SJCRH30 (cell line): ENCODE measurements at places on chromosomes 7 and 10. TPM values are rescaled to one million over a fixed set of nuclear protein-coding genes. Genes with fewer than 3 reads are reported as not detected.

GRCh38 chr10:125209591-125210355 lies 49.4 kb upstream of the CTBP2 start:
- DNase-seq: no peak

Gene KIAA1549
- 11.8 and 12.5 TPM in 2 replicates for total RNA-seq

- DNase-seq: no peak
Measured at GRCh38 chr10:8102708-8103401, 48.4 kb downstream of the GATA3 start.

GRCh38 chr10:129513312-129513711 lies 46.3 kb downstream of the MGMT start:
- DNase-seq: no peak

GRCh38 chr10:112631501-112632400 lies 184.7 kb downstream of the VTI1A start:
- DNase-seq: no peak

GRCh38 chr7:19648791-19649190 lies 60.0 kb downstream of the POLR1F start:
- DNase-seq: no peak

GRCh38 chr7:95540366-95540765 lies 54.6 kb downstream of the ASB4 start:
- no peak for DNase-seq

- no peak for DNase-seq
Measured at GRCh38 chr10:132336064-132336746, 4.2 kb downstream of the LRRC27 start.

Gene ZNF804B
- 0.04 and 0.05 TPM in 2 replicates for total RNA-seq

DNA sequence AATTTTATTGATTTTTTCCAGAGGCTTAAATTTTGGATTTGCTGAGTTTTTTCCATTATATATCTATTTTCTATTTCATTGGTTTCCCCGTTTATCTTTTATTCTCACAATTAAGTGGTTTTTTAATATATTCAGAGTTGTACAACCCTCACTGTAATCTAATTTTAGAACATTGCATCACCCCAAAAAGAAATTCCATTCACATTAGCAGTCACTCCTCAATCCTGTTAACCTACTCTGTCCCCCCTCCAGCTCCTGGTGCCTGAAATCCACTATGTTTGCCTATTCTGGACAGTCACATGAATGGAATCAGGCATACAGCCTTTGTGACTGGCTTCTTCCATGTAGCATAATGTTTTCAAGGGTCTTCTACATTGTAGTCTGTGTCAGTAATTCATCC lies 55.8 kb upstream of the ITGA8 start:
- DNase-seq: no peak

Gene SVIL
- 42.5 and 65.0 TPM in 2 replicates for total RNA-seq

DNA sequence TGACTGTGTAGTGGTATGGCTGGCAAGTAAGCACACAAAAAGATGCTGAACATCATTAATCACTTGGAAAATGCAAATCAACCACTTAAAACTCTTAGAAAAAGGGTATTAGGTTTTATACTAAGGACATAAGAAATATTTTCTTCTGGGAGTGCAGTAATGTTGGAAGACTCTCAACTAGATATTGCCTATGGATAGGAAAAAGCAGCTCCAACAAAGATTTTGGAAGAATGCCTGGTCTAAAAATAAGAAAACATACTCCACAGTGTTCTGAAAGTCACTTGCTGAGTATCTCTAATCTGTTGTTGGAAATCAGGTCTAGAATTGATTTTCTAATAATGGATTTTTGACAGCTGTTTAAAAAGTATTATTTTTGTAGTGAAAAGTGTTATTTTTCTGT lies 50.8 kb upstream of the PHYHIPL start:
- no peak for DNase-seq

Gene SLC18A3
- not detected in 2 replicates for total RNA-seq

Gene ARHGAP22
- total RNA-seq: not detected in 2 replicates

- DNase-seq: no peak
Measured at GRCh38 chr10:101961591-101962498, 94.1 kb downstream of the ARMH3 start.

DNA sequence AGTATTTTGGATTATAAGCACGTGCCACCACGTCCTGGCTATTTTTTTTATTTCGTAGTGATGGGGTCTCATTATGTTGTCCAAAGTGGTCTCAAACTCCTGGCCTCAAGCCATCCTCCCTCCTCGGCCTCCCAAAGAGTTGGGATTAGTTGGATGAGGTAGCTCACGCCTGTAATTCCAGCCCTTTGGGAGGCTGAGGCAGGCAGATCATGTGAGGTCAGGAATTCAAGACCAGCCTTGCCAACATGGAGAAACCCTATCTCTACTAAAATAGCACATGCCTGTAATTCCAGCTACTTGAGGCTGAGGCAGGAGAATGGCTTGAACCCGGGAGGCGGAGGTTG lies 21.8 kb upstream of the YWHAG start:
- no peak for DNase-seq

GRCh38 chr7:158601090-158601489 lies 13.5 kb upstream of the PTPRN2 start:
- DNase-seq: no peak

DNA sequence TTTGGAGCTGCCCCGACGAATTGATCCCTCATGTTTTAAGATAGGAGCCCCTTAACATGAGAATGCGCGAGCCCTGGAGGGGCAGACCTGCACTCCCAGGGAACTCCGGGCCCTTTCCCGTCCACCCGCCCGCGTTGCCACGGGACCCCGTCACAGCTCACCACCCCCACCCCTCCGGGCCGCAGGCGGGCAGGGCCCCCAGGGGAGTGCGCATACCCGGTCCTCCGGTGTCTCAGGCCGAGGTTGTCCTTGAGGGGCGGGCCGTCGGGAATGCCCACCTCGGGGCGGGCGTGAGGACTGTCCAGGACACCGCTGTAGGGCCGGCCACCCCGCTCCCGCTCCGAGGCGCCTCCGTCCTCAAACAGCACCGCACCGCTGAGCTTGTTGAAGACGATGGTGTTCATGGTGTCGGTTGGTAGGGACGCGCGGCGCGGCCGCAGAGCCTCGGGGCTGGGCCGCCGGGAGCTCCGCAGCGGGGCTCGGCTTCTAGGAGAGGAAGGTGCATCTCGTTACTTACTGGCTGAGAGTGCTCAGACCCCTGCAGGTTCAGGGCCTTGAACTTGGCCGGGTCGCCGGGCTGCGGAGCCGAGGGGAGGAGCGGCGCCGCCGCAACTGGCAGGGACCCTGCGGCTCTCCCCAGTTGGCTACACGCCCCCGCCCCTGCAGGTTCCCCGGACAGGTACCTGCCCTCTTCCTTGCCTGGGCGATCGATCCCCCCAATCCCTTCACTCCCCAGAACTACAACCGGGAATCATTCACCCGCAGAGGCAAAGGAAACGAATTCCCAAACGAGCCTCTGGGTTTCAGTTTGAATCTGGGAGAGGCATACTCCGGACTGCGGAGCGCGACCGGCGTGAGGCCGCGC lies 2.4 kb downstream of the MKX start:
- DNase-seq: peak; percentile 38

GRCh38 chr10:43256531-43257346 lies 10.1 kb downstream of the RASGEF1A start:
- DNase-seq: no peak

GRCh38 chr10:126012485-126012884 lies 116.1 kb downstream of the FANK1 start:
- peak; percentile 79 for DNase-seq

DNA sequence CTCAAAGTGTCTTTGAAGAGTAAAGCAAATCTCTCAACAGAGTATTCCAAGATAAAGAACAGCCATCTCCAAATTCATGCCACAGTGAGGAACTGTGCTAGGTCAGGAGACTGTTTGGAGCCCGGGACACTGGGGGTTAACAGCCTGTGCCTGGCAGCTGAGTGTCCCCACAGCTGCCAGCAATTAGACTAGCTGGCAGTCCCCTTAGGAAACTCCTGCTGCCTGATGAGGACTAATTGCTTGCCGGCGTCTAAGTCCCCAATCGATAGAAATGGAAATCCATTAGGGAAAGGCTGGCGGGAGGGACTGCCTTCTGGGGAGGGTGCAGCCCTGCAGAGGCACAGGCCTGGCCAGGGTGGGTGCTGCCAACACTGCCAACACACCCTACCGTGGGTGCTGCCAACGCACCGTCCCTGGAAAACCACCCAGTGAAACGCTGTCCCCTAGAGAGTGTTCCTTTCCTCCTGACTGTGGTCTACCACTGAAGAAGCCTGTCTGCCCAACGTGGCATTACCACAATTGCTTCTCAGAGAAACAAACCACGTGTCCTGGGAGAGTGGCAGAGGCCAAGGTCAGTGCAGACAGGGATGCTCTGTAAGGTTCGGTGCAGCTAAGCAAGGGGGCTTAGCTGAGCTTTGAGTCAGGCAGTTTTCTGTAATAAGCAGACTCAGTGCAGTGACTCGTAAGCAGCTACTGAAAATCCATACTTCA lies 60.8 kb downstream of the XRCC2 start:
- peak; percentile 43 for DNase-seq

Gene CTNNA3
- 2.7 and 2.9 TPM in 2 replicates for total RNA-seq

Gene MUC12
- 1.2 and 2.1 TPM in 2 replicates for total RNA-seq

Gene C10orf67
- 0.15 and 0.16 TPM in 2 replicates for total RNA-seq

DNA sequence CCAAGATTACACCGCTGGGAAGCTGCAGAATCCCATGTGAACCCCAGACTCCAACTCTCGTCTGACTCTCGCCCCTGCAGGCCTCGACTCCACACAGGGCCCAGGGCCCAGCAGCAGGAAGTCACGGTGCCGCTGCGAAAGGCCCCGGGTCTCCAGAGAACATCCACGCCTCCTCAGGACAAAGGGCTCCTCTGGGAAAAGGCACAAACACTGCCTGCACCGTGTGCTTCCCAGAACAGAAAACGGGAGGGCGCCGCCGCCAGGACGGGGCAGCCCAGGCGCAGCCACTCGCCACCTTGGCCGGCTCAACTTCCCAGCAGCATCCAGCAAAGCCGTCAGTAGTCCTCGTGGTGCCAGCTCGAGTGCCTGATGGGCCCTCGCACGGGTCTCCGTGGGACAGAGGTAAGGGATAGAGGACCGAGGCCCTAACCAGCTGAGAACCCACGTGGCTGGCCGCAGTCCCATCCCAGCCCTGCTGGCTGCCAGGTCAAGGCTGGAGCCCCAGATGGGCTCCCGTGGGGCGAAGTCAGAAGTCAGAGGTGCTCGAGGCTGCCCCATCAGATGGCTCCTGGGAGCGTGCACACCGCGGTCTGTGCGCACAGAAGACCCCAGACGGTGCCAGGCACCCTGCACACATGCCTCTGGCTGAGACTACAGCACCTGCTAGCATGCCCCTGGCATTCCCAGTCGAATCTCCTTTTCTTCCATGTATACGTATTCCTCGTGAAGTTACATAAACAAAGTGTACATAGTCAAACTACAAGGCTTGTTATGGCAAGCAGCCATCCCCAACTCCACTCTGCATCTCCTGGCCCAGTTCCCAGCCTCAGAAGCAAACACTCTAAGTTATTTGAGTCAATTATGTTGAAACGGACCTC lies 60.2 kb downstream of the MAD1L1 start:
- no peak for DNase-seq

DNA sequence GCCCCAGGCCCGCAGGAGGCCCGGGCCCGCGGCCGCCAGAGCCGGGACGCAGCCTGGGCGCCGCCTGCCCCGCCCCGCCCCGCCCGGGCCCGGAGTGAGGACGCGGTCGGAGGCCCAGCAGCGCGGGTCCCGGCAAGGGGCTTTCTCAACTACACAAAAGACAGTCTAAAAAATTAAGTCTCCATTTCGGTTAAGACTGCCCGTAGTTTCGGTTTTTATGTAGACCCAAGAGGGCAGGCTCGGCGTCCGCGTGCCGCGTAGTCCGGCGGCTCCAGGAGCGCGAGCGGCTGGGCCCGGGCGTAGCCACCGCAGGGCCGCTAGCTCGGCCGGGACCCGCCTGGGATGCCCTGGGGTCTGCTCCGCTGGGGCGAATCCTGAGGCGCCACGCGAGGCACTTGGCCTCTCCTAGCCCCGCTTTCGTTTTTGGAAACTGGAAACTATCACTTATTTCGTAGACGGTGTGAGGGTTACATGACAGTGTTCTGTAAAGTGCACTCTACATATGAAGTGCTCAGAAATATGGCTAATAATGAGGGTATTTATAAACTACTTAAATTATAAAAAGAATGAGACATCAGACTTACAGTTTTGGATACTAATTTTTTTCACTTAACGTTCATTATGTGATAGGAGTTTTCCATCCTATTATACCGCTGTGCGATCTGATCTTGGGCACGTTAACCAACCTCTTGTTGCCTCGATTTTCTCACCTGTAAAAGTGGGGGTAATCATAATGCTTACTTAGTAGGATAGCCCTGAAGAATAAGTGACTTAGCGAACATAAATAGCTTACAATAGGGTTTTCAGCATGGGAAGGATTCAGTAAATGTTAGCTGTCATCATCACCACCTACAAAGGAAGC lies 573 bp downstream of the BLVRA start:
- peak; percentile 72 for DNase-seq

Gene ZNF736
- 19.2 and 25.0 TPM in 2 replicates for total RNA-seq

DNA sequence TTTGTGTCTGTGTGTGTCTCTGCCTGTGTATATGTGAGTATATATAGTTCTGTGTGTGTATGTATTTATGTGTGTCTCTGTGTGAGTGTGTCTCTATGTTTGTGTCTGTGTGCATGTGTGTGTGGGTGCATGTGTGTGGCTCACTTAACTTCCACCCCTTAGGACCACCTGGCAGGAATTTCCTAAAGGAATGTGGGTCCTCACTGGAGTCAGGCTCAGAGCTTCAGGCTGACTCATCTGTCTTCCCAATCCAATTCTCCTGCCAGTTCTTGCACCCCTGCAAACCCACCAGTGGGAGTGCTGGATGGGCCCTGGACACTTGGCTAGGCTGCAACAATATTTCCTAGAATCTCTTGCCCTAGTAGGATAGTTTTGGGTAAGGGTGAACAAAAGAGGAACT lies 70.2 kb upstream of the GRB10 start:
- DNase-seq: no peak
